Astrocyte (in vitro differentiated cells and primary cell): ENCODE measurements at places on chromosomes 11 and 22.

- no peak for DNase-seq
Measured at GRCh38 chr11:6932145-6932544, 5.9 kb downstream of the ZNF215 start.

- DNase-seq = peak; percentile 51
Measured at GRCh38 chr11:57639321-57640067, 10.2 kb downstream of the YPEL4 start.

DNA sequence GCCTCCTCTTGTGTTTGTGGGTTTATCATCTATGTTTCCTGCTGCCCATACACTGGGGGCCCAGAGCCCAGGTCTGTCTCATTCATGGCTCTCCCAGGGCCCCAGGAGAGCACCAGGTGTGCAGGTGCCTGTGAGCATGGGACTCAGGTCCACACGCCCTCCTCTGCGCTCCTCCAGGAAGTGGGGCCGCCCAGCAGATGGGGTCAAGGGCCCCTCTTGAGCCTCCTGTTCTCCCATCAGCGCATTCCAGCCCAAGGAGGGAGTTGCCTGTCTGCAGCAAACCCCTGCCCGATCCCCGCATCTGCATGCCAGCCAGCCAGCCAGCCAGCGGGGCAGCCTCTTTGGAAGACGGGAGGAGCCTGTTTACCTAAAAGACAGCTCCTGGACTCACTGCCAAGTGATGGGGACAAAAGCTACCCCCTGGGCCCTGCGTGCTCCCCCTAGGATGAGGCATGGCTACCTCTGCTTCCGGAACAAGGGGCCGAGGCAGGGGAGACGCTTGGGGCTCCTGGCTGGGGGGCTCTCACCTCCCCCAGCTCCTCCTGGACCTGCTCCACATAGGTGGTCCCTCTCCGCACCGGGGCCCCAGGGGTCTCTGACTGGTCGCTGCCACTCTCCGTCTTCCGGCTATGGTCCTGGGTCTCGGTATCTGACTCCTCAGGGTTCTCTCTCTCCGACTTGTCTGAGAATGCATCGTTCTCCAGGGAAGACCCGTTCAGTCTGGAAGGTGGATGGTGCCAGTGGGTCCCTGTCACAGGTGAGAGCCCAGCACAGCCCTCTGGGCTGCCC is 49.7 kb upstream of the CARS1 start:
- DNase-seq = no peak

- peak; percentile 14 for DNase-seq
Measured at GRCh38 chr11:75867778-75868374, 52.9 kb downstream of the UVRAG start.

- no peak for DNase-seq
Measured at GRCh38 chr11:121790430-121790829, 325.6 kb downstream of the BLID start.

- DNase-seq = no peak
Measured at GRCh38 chr11:93504110-93505095, 38.8 kb downstream of the SMCO4 start.

DNA sequence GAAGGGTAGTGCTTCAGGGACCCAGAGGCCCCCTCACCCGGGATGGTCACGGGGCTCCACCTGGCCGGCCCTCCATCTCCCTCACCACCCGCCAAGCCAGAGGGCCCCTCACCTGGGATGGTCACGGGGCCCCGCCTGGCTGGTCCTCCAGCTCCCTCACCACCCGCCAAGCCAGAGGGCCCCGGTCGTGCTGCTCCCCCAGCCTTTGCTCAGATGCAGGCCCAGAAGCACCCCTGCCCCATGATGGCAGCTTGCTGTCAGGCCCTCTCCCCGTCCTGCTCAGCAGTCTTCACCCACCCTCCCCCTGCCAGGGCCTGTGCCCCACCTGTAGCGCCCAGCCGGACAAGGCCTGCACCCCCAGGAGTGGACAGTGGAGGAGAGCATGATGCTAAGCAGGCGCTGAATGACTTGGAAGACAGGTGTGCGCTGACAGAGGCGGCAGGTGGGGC is 7.3 kb downstream of the DENND6B start:
- DNase-seq = no peak

- DNase-seq = no peak
Measured at GRCh38 chr11:25733777-25734176, 598.2 kb upstream of the ANO3 start.

GRCh38 chr11:726278-727220 is 20.5 kb downstream of the EPS8L2 start:
- peak; percentile 53 for DNase-seq

- no peak for DNase-seq
Measured at GRCh38 chr11:110308071-110308470, 11.7 kb upstream of the RDX start.

DNA sequence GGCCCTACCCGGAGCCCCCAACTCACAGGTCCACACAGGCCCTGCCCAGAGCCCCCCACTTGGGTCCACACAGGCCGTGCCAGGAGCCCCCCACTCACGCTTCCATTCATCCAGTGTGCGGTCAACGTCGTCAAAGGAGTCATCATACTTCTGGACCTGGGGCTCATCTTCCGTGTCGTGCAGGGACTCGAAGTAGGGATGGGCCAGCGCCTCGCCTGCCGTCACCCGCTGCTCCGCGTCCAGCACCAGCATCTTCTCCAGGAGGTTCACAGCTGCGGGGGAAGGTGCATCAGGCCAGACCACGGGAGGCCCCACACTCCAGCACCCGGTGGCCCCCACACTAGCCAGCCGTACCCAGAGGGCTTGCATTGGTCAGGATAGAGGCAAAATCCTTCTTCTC is 4.0 kb upstream of the HDAC10 start:
- no peak for DNase-seq

- DNase-seq = no peak
Measured at GRCh38 chr11:64103277-64103985, 62.5 kb downstream of the MACROD1 start.

DNA sequence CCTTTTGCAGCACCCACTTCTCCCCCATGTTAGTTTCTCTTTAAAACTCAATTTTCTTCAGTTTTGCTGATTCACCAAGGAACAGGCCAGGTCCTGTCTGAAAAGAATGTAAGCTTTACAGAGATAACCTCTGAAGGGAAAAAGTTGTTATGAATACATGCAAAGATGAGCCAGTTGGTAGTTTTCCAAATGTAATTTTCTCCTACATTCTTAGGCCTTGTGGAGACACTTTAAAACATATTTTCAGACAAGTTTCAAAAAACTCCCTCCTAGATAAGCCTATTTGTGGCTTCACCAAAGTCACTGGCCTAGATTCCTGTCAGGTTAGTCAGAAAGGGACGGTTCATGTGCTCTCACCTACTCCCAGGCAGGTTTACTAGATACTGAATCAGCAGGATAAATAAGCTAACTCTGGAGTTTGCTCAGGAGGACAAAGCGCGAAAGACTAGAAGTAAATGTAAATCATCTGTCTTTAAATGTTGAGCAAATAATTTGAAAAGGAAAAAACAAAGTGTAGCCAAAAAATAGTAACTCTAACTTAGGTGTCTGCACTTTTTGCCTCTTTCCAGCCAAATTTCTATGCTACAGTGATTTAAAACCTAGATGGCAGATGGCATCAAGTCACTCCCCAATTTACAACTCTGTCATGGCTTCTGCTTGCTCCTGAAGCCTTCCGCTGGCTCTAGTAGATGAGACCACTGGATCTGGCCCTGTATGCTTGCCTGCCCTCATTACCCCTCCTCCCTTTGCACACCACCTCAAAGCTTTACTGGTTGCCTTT is 4.9 kb upstream of the ATP6V1E1 start:
- DNase-seq = peak; percentile 92

DNA sequence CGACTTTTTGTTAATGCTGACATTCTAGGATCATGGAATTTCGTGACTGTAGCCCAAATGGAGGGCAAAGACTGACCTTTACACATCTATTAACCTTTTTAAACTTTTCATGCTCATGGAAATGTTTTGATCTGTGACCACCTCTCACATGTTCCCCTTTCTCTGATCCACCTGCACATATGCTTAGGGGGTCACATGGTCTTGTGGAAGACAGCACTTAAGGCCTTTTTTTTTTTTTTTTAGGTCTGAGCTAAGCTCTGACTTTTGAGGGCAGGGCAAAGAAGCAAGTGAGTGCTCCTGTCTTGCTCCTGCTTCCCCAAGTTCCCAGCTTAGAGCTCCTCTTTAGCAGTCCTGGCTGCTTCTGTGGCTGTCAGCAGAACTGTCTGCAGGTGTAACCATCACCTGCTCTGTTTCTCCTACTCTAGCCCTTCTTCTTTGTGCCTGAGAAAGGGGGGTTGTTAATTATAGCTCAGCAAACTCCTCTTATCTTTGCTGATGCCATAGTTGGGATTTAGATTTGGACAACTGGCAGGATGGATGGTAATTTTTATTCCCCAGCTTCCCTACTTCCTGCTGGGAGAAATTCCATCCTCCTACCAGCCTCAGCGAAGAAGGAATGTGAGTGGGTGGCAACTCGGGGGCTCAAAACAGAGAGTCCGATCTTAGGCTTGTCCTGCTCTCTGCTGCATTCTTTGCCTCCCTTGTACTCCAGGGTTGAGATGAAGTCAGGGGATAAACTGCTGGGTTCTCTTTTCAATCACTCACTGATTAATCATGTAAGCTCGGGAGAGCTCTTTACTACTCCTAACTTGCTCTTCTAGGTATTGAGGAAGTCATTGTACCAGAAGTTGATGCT is 64.4 kb downstream of the GRAMD1B start:
- peak; percentile 77 for DNase-seq

DNA sequence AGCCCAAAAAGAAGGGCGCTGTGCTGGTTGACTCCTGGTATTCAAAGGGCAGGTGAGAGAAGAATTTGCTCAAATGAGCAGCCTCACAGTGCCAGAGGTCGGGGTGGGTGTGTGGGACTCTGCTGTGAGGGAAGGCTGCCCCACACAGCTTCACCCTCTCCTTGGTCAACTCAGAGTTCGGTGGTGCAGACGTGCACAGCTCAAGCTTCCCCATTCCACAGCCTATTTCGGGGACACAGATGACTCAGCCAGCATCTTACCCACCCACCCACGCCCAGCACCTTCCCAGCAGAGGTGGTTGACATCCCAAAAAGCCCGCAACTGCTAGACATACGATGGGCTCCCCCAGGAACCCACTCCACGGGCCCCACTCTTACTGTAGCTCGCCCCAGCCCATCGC is 46.5 kb upstream of the CCND1 start:
- DNase-seq = no peak

DNA sequence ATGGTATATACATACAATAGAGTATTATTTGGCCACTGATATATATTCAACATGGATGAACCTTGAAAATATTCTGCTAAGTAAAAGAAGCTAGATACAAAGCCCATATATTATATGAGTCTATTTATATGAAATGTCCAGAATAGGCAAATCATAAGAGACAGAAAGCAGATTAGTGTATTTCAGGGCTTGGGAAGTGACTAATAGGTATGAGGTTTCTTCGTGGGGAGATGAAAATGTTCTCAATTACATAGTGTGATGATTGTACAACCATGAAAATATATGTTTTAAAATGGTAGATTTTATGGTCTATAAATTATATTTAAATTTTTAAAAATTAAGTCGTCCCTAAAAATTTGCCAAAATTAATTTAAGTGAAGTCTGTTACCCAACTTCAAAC is 92.2 kb downstream of the STK33 start:
- peak; percentile 33 for DNase-seq

DNA sequence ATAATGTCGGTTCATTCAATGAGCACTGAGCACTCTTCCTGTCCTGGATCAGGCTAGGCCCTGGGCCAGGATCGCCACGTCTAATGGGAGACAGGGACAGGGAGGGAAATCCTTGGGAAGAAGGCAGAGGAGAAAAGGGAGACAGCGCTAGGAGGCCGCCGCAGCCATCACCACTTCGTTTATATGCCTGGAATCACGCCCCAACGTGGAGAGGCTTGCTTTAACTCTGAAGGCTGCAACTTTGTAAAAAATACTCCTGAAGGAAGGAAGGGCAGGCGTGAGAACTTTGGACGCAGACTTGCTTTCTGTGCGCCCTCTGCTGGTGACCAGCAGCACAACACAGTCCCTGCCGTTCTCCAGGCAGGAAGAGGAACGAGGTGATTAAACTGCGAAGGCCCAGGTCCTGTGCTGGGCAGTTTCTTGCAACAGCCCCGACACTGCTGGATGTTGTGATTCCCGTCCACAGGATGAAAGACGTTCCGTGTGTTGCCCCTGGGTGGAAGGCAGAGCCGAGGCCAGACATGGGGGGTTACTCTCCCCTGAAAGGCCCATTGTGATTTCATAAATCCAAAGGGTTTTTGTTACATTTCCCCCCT is 22.1 kb downstream of the RIBC2 start:
- peak; percentile 69 for DNase-seq

- no peak for DNase-seq
Measured at GRCh38 chr11:102293873-102294601, 23.2 kb upstream of the BIRC3 start.

DNA sequence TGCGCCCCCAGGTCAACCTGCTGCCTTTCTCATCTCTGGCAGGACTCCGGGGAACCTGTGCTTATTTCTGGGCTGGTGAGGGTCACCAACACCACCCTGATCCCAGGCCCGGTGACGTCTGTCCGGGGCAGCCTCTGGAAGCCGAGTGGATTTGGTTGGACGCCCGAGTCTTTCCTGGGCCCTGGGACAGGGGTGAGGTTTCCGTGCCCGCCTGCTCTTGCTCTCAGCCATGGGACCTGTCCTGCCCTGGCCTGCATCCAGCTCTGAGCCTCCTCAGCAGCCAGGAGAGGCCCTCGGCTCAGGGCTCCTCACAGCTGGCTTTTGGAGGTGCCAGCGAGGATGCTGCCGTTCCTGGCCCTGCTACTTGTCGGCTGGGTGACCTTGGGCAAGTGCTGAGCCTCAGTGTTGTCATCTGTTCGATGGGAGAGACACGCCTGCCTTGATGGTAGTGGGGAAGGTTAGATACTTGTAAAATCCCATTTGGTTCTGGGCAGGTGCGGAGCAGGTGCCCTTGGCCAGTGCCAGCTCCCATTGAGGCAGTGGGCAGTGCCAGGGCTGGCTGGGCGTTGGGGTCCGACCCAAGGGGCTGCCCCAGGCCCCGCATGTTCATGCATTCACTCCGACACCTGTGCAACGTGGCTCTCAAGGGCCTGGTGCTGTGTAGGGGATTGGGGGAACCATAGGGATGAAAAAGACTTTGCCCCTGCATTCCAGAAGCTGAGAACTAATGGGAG is 58.9 kb upstream of the THY1 start:
- no peak for DNase-seq

DNA sequence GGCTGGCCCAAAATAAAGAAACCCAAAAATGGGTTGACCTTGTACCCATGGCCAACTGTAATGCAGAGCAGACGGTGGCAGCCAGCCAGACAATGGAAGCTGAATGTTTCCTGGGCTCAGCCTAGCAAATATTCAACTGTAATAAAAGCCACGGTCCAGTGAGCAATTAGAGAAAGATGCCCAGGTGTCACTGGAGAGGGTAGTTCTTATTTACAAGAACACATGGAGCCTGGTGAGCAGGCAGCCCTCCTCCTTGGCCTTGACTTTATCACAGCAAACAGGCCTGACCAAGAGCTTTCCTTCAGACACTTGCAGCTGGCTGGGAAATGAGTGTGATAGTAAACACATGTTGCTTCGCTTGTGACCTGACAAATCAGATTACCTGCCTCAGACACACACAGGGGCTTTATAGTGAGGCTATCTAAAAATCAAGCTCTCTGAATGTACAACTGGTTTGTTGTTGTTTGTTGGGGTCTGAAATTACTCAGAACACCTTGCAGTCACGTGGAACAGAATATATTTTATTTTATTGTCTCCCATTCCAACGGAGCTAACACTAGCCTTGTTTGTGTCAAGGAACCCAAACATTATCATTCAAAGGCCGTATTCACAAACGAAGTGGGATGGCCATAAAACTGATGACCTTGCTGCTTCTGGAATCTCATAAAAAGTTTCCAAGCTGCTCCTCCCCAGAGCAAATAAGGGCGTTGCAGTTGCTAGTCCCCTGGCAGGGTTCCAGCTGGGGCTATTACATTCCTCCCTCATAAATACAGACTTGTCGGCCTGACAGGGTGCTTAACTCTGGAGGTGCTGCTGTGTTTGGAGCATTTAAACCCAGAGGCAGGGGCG is 161.1 kb downstream of the BBOX1 start:
- peak; percentile 85 for DNase-seq
